Stimulated activated CD8-positive, alpha-beta memory T cell treated with anti-CD3 and anti-CD28 coated beads, Interleukin-7, amount 100 ng/mL, for 1 hour (primary cell): ENCODE measurements at places on chromosomes 4 and X.

- no peak for DNase-seq
Measured at GRCh38 chrX:143768976-143769375, 48.4 kb upstream of the SPANXN2 start.

- DNase-seq = no peak
Measured at GRCh38 chrX:137479386-137479785, 86.5 kb upstream of the ZIC3 start.

DNA sequence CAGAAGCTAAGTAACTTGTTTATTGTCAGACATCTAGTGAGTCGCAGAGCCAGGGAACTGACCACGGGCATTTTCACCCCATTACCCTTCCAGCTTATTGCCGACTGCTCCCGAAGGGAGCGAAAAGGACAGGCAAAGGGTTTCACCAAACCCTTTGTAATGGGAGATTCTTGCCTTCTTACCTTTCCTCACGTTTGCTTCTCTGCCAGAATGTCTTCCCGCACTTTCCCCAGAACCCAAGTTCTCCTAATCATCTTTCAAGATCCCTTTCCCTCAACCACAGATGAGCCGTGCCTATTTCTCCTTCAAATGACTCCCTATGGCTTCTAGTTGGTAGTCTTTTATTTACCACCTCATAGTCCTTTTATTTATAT, 520 bp upstream of the SRP72 start:
- DNase-seq = no peak

- no peak for DNase-seq
Measured at GRCh38 chr4:139973015-139973414, 181.0 kb downstream of the MAML3 start.

- DNase-seq = no peak
Measured at GRCh38 chr4:186096681-186097165, 7.8 kb upstream of the FAM149A start.

- DNase-seq = no peak
Measured at GRCh38 chr4:77922158-77923094, 59.8 kb downstream of the MRPL1 start.

DNA sequence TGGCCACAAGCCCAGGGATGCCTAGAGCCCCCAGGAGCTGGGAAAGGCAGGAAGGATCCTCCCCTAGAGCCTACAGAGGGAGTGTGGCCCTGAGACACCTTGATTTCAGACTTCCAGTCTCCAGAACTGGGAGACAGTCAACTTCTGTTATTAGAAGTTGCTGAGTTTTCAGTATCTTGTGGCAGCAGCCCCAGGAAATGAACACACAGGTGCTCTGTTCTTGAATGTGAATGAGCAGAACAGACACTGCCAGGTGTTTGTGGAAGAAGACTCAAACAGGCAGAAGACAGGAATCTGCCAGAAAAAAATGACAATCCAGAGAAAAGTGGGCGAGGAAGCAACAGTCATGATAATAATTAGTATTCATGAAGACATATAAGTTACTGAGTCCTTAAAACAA, 64.5 kb upstream of the STS start:
- no peak for DNase-seq

GRCh38 chr4:171583790-171584189, 229.4 kb upstream of the GALNTL6 start:
- no peak for DNase-seq

GRCh38 chr4:90904021-90904420, 776.8 kb downstream of the CCSER1 start:
- DNase-seq = no peak

- no peak for DNase-seq
Measured at GRCh38 chr4:104493081-104493831, 1.4 kb downstream of the CXXC4 start.

DNA sequence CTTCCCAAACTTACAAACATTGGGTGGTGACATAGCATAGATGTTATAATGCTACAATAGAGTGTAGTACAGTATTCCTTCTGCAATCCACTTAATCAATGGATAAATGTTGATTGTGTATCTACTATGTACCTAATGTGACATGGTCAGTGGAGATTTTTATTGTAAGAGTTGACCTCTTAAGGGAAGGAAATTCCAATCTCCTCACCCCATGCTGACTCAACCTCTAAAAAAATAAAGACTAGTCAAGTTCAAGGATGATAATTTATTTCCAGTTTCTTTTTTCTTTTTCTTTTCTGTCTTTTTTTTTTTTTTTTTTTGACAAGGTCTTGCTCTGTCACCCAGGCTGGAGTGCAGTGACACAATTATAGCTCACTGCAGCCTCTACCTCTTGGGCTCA, 206.5 kb upstream of the STS start:
- no peak for DNase-seq

GRCh38 chr4:108060686-108061321, 71.1 kb downstream of the HADH start:
- no peak for DNase-seq

DNA sequence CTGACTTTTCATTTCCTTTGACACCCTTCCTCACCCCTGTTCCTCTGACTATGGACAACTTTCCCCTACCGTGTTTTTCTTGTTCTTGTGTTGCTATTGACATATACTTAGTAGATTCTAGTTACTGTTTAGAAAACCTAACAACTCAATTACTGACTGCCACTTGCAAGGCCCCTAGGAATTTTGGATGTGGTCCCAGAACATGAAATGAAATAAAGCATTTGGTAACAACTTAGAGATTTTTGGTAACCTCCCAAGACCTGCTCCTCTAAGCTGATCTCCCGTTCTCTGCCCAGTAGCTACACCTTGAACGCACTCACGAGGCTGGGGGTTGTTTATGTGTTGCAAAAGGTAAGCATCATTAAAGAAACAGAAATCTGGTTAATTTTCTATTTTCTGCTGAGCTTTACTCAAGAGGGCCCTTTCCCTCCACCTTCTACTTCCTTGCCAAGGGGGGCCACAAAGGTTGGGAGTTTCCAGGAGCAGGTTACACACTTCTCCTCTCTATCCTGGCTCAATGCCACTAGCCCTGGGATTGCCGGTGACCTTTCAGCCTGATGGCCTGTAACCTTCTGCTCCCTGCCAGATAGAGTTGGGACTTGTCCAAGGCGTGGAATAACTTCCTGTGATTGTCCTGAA, 20.5 kb downstream of the GAB3 start:
- DNase-seq = no peak

DNA sequence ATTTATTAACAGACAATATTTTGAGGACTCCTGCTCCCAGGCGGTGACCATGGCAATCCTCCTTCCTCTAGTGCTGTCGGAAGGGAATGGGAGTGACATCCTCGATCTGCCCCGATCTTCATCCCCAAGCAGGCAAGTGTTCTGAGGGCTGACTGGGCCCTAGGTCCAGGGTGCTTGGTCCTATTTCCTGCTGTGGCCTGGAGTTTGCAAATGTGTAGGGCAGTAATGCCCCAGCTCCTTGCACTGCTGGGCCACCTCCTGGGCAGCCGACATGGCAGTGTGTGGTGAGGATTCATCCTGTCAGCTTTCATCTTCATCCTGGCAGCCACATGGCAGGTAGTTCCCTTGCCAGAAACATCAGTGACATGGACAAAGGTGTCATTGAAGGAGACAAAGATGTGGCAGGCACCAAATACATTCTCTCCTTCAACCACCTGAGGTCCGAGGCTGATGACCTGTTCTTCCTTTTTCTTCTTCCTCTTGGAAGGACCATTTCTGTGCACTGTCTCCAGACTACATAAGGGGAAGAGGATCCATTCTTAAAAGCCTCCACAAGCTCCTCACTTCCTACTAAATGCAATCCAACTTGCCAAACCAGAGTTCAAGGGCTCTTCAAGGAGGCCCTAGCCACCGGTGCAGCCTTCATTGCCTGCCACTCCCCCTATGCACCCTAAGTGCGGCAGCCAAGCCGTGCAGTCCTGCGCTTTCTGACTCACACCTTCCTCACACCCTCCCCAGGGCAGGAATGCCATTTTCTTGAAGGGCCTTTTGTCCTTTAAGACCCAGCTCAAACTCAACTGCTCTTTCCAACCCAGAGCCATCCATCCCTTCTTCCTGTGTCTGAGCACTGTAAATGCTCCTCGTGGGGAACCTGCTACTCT, 65.7 kb downstream of the TMEM154 start:
- no peak for DNase-seq

DNA sequence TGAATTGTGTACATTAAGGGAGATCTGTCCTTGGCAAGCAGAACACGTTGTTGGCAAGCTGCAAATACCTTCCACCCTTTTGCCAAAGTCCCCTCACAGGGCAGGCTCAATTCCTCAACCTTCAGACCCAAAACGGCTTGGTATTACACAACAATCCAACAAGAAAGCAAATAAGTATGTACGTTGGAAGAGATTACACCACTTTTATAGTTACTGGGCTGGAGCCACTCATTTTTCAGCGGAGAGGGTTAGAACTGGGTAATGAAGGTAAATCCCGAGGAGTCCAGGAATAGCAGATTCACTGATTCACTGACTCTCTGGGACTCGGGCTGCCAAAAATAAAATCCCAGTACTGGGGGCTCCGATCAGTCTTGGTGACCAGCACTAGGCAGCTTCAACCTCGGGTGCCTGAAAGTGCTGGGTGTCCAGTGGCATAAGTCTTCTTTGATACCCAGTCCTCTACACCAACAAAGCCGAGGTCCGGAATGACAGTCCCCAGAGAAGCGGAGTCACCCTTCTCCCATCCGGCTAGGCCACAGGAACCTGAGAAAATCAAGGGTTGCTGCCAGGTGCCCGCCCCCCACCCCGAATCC, 587 bp downstream of the TIMM8A start:
- no peak for DNase-seq

DNA sequence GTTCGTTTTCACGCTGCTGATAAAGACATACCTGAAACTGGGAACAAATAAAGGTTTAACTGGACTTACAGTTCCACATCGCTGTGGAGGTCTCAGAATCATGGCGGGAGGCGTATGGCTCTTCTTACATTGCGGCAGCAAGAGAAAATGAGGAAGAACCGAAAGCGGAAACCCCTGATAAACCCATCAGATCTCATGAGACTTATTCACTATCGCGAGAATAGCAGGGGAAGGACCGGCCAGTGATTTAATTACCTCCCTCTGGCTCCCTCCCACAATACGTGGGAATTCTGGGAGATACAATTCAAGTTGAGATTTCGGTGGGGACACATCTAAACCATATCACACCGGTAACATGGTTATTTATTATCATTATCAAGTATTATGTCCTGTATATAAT, 2204.5 kb downstream of the ARAP2 start:
- no peak for DNase-seq

DNA sequence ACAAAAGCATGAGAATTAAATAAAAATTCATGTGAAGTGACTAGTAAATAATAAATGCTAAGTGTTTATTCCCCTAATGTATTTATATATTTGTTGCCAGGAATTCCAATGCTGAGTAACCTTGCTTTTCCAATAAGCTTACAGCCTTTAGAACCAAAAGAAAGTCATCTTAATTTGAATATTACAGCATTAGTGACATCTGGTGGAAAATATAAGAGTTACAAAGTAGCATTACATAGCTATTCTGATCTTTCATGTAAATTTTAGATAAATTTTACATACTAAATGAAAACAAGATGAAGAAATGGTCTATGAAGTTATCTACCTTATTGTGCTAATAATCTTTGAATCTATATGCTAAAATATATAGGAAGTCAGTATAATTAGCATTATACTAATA, 10.4 kb downstream of the MAD2L1 start:
- DNase-seq = no peak
